ENCODE measurements at places on chromosomes 12 and 14.

GRCh38 chr12:48866052-48866711 is 512 bp upstream of the RND1 start:
- no peak for DNase-seq

DNA sequence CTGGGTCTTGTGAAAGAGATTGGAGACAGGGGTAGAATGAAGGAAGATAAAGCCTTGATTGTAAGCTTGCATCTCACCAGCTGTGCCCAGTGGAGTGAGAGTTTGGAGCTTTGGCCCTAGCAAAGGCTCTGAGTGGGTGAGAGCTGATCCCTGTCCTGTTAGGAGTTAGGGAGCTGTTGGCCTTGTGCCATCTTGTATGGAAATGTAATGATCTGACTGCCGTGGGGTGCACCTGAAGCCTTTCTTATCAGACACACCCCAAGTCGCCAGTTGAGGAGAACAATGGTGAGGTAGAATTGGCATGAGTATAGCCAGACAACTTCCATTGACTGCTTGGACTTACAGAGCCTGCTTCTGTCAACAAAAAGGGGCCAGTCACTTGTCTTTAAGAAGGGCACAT is 130.1 kb downstream of the PRKCH start:
- no peak for DNase-seq

GRCh38 chr12:106228320-106228710 is 19.5 kb downstream of the CKAP4 start:
- DNase-seq, result no peak

DNA sequence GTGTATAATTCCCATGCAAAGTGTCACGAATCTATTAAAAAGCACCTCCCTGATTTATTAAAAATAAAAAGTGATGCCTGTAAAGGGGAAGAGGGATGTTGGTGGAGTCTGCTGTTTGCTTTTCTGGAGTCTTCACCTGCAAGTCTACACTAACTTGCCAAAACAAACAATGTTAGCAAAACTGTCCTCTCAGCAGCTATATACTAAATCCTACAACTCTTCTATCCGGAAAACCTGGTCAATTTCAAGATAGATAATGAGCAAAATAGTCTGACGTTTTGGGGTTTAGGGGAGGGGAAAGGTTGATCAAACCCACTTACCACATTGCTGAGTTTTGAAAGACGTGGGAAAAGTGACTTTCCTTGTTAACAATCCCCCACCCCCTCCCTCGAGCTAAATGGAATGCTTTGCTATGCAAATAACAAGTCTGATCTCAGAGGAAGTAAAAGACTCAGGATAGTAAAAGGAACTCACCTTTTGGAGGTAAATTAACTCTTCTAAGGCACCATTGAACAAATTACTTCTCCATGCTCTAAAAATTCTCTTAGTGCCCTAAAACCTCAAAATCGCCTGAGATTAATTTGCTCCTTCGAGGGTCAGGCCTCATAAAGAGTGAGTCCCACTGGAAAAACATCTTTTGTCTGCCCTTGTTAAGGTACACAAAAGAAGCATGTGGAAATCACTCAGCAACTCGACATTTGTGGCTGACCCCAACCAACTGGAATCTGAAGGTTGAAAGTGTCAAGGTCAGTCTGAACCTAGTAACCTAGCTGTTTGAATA is 13.5 kb downstream of the BMP4 start:
- DNase-seq, result no peak

DNA sequence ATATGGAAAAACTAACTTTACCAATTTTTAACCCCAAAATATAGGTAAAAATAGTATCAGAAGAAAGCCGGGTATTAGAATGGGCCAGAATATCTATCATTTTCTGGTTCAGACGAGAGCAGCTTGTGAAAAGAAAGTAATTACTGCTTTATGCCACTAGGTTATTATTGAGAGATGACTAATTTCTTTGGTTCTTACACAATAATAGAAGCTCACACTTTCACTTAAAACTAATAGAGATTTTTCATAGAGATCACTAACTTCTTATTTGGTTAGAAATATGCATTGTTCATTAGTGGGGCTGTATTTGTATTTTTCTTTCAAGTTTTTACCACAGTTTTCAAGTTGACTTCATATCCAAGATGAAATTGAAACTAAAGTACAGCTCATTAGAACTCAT is 1241.2 kb upstream of the FLRT2 start:
- no peak for DNase-seq

GRCh38 chr12:26496170-26496569 is 300.8 kb downstream of the SSPN start:
- no peak for DNase-seq

GRCh38 chr14:71202881-71203280 is 295.6 kb downstream of the PCNX1 start:
- no peak for DNase-seq

- no peak for DNase-seq
Measured at GRCh38 chr12:5585178-5585577, 153.3 kb downstream of the NTF3 start.

DNA sequence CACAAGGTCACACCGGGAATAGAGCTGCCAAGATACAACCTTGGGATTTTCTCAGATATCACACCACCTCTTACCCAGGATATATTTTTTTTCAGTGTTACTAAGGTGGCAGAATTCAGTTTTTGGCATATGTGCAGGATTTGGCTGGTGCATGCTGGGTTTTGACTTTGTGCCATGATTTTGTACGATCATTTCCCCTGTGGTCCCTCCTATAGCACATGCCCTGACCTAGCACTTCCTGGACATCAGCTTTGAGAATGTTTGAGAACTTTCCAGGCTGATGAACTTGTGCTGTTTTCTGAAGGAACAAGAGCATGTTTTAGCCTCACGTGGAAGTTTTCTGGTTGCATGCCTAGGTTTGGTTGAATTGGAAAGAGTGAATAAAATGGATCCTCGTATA is 11.0 kb upstream of the TBPL2 start:
- no peak for DNase-seq

DNA sequence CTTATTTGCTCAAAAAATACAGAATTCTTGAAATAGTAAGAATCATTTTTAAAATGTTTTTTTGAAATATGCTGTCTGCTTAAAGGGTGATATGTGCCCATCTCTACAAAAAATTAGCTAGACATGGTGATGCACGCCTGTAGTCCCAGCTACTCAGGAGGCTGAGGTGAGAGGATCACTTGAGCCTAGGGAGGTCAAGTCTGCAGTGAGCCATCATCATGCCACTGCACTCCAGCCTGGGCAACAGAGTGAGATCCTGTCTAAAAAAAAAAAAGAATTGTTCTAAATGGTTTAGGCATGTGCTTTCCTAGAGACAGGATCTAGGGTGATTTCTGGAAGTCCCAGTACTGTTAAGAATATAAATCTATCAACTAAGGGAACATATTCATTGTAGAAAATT is 75.6 kb upstream of the HECTD1 start:
- no peak for DNase-seq

DNA sequence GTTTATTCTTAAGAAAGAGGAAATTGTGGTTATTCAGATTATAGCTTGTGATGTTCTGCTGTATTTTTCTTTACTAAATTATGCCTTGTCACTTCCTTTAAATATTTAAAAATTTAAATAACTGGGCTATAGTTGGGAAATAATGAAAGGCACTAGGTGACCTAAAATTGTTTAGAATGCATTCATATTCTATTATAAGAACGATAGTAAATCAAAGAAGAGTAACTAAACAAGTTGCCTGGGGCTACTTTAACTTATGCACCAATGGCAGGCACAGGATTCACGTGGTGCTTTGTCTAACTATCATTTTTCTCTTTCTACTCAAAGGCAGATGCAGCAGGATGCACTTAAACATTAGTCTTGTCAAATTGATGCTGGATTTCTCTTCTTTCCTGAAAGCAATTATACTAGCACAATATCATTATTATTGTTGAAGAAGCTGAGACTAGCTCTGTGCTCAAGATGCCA is 190.7 kb upstream of the PPFIA2 start:
- no peak for DNase-seq

All from effector memory CD4-positive, alpha-beta T cell (primary cell).